ENCODE measurements at places on chromosomes 6 and 20.

DNA sequence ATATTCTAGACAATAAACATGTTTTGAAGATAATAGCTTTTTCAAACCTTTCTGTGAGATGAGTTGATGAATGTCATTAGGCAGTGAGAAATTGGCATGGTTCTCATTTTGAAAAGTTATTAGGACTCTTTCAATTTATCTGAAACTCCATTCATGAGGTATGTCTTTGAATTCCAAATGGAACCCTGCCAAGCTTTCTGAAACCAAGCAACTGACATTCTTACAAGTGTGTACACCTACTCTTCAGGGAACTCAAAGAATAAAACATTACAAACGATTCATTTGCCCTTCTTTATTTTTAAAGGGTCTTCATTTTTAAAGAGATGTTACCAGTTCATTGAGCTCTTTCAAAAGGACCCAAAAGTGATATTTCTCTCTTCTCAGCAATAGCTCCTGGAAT, 2.1 kb upstream of the TRDN start:
- DNase-seq: no peak

DNA sequence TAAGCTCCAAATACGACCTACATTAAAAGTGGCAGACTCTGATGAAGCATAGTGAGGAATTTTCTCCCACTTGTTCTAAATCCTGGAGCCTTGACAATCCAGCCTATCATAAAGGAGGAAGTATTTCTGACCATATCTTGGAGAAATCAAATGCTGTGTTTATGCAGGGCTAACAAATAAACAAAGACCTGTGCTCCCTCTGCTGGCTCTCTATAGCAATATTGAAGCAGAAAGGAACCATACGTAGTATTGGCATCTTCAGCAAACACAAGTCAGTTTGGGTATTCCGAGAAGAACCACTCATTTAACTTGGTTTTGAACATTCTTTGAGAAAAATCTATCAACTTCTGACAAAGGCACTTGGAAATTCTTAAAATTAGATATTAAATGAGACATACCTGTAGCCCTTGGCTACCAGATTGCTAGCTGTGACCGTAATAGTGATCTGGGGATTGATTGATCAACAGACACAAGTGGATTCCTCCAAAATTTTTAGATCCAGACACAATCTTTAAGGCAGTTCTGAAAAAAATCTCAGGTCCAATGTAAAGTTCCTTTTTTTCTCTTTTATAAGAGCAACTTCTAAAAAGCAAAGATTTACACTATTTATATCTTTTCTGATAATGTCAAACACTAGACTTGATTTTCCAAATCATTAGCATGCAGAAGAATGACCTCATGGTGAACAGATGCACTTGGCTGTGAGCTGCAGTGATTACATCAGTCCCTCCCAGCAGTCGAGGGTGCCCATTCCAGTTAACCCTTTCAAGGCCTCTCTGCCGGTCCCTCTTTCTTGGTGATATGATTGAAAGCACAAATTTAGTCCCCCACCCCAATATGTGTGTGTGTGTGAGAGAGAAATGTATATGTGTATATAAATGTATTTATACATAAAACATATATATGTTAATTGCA, 40.2 kb downstream of the INSM1 start:
- no peak for DNase-seq

GRCh38 chr6:104253236-104253635, 606.5 kb downstream of the HACE1 start:
- no peak for DNase-seq

- no peak for DNase-seq
Observed at GRCh38 chr6:168741942-168742782, 301.2 kb downstream of the SMOC2 start.

GRCh38 chr20:5316188-5317158, at the start of gene PROKR2:
TSS of gene PROKR2 (minus strand) at chr20:5316954. CDS start at chr20:5314369, 2,585 bp downstream.
- DNase-seq: peak; percentile 3

DNA sequence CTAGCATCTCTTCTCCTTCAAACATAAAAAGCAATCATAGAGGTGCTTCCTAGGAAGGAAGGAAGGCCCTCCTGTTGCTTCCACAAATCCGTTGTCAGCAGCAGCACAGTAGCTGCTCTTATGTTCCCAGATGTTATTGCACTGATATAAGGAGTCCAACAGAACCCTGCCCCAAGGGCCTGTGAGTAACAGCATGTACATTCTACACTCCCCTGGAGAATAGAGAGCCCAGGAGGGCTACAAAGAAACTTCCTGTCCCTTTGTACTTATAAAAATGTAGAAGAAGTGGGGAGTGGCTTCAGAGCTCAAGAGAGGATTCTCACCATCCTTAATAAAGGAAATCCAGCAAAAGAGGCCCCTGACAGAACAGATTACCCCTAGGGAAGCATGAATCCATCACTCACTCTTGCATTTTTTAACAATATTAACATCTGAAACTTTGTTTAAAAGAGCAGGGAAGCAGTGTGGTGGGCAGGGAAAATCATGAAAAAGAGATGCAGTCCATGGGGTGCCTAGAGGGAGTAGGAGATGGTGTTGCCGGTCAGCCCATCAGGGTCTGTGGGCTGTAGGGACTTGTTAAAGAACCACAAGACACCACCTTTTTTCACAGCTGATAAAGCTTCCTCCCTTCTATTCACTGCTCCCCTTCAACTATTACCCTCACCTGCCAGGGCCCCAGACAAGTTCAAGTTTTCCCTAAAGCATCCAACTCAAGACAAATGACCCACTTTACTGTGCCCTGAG, 104.5 kb upstream of the ADGRF1 start:
- no peak for DNase-seq

- peak; percentile 53 for DNase-seq
Observed at GRCh38 chr6:16730738-16731477, 30.4 kb downstream of the ATXN1 start.

GRCh38 chr6:22302838-22303237, 6.0 kb upstream of the PRL start:
- DNase-seq: no peak

DNA sequence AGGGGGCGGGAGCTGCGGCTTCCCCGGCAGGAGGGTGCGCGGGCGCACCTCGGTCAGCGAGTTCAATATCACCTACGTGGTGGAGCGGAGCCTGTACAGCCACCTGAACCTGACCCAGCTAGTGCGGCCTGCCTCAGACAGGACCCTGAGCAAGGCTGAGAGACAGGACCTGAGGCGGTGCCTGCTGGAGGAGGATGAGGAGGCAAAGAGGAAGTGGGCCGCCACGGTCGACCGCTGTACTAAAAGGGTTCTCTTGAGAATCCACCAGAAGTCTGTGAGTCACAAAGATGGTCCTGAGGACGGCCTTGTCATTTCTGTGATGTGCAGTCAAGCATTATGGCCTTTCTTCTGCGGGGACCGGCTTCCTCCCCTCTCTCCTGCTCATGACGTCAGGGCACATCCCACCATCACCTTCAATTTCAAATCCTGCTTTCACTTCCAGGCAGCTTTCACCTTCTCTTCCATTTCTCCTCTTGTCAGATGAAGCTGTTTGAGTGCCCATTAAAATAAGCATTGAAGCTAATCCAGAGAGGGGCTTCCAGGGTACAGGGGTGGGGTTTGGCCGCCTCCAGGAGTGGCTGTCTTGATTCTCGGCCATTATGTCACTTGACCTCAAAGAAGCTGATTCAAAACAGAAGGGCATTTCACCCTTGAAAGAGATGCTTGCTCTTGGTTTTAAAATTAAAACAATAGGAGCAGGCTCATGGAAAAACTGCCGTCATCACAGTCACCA, 177.6 kb downstream of the SASH1 start:
- no peak for DNase-seq

GRCh38 chr6:33888664-33889200, 84.9 kb upstream of the MLN start:
- no peak for DNase-seq

DNA sequence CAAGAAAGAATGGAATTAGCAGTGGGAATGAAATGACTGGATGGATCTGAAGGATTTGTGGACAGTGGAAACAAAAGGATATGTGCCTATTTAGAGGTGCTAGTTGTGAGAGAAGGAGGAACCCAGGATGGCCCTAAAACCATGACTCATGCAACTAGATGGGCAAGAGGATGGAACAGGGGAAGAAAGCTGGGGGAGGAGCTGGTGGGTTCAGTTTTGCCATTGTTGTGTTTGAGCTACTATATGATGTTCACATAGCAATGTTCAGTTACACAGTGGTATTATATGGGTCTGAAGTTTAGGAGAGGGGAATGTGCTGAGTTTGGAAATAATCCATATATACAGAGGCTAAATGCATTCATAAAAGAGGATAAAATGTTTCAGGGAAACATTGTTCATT, 125.7 kb upstream of the SSTR4 start:
- DNase-seq: no peak

GRCh38 chr6:144728804-144729203, 443.7 kb downstream of the UTRN start:
- no peak for DNase-seq

DNA sequence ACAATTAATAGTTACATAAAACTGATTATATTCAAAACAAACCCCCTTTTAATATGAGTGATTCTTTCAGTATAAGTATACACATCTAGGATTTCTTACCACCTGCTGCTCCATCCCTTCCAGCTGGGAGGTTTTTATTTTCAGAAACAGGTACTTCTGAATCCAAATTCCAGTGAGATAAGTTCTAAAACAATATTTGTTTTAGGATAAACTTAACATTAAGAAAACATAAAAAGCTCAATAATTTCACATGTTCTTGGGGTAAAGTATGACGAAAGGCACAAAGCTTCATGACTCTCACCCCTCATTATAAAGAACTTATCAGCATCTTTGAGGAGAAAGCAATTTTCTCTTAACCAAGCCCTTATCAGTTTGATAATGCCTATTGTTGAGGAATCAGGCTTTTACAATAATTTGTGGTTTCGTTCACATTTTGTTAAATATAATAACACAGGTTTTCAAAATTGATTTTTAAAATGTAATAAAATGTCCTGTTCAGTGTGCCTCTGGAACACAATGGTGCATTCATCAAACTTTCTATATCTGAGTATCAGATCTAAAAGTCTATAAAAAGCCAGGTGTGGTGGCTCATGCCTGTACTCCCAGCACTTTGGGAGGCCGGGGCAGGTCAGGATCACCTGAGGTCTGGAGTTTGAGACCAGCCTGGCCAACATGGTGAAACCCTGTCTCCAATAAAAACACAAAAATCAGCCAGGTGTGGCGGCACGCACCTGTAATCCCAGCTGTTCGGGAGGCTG, 4.3 kb downstream of the FAM217A start:
- no peak for DNase-seq

- DNase-seq: no peak
Observed at GRCh38 chr20:49584418-49585382, 16.8 kb upstream of the PTGIS start.

GRCh38 chr20:9775176-9775575, 63.7 kb downstream of the PAK5 start:
- DNase-seq: no peak

DNA sequence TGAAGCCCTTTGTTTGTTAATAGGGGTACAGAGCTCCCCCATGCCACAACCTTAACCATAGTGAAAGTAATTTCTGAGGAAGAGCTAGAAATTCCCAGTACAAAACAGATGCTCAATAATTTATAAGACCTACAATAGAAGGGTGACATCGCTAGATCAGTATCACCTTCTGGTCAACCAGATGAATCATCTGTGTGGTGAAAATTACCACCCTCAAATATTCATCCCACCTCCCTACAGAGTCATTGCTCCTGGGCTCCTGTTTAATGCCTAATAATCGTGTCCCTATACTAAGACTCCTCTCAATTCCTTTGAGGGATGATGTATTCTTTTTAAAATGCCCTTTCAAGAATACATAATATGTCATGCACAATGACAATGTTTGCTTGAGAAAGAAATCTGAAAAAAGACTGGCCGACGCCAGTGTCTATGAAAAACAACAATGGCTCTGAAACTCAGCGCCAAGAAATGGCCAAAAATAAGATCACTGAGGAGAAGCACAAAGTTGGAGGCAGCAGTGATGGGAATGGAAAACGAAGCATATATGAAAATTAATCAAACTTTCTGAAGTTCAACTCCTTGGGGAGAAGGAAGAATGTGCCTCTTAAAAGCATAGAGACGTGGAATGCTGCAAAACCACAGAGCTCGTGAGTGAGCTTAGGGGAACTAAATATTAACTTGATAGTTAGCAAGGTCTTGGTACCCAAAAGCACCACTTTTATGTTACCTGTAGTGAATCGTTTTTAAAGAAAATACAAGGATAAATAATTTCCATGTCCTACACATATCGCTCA, 11.0 kb upstream of the ADGRF5 start:
- no peak for DNase-seq

DNA sequence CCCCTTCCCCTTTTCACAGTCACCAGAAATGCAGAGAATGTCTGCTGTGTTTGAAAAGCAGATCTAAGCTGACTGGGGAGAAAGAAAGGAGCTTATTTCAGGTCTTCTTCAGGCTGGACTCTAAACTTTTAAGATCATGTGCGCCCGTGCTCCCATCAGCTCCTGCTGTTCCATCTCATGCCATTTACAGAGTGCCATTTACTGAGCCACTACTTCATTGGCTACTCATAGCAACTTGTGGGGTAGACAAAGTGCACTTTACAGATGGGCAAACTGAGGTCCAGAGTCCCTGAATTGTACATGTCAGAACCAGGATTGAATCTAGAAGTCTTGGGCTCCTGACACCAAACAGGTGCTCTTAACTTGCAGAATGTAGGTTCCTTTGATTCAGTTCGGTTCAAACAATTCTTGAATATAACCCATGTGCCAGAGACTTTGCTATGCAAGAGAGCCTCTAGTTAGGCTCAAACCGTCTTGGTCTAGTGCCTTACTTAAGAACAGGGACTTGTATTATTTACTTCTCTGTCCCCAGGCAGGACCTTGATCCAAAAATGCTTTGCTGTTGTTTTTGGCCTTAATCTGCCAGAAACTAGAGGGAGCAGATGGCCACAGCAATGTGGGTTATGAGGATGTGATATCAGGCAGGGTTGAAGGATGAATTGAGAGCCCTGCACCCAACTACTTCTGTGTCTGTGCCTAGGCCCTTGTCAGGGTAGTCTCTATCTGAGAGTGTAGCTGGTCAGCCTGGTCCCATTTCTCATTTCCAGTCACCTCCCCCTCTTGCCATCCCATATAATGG, 56.4 kb downstream of the RALY start:
- no peak for DNase-seq

- DNase-seq: no peak
Observed at GRCh38 chr6:144216668-144217218, 66.4 kb downstream of the STX11 start.

DNA sequence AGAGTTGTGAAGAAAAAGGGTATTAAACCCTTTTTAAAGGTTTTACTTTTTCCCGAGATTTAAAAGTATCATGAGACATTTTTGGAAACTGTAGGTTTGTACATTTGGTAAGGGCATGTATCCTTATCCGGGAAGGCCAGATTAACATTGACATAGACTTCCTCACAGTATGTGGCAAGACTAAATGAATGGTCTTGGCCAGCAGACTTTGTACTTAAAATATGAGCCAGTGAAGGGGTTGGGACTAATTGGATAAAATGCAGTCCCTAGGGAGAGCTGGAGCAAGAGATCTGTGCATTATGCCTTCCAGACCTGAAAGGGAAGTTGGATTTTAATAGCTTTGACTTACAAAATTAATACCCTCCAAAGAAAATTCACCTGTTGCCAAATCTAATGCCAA, 60.4 kb upstream of the CCN2 start:
- DNase-seq: no peak

- no peak for DNase-seq
Observed at GRCh38 chr6:132017942-132018341, 66.8 kb upstream of the CCN2 start.
